ENCODE measurements at places on chromosomes 3 and 15.

GRCh38 chr3:160564949-160565441 is 376 bp downstream of the KPNA4 start:
- DNase-seq: peak; percentile 54

DNA sequence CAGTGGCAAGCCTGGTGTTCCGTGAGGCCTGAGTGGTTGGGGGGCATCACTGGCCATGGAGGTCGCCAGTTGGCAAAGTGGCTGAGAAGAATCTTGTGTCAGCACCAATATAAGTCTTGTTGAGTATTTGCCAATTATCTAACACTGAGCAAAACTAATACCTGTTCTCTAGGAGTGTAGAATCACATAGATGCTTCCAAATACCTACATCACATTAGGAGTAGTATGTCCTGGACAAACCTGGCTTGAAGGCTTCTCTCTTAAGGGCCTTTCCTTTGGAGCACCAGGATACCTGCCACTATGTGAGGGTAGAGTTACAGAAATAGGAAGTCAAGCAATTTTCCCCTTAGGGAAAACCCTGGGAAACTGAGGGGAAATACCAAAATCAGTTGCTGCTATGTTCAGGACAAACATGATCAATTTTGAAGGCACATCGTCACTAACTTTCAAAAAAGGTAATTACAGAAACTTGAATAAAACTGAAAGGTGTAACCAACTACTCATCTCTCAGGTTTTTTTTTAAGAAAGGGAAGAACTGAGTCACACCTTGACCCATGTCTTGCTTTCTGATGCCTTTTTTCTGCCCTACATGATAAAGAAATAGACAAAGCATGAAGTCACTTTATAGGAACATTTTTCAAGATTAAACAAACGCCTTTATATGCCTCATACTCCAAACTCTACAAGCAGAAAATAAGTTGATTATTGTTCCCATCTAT is 100.4 kb downstream of the IMPG2 start:
- no peak for DNase-seq

GRCh38 chr15:56887782-56888438 is 30.5 kb upstream of the TCF12 start:
- no peak for DNase-seq

DNA sequence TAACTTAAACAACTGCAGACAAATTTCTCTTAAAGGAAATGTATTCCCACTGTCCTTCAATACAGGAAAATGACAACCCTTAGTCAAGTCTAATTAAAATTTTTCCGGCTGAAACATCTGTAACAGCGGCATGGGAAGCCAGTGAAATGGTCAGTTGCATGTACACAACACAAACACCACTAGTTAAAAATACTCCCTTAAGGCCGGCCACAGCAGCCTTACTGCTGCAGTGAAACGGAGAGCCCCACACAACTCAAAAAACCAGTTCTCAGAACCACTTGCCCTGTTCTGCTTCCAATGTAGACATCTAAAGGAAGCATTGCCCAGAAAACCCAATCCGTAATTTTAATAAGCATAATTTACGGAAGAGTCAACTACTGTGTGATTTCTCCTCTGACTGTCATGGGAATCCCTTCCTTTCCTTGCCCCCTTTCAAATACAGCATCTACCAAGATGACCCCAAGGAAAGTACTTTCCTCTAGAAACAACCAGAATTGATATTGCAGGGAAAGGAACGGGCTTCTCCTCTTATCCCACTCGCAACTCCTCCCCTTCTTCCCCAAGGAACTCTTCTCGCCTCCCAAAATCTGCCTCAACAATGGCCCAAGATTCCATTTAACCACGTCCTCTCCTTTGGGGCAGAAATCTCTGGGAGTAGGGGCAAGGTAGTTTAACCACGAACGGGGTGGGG is 1.6 kb downstream of the FBN1 start:
- no peak for DNase-seq

GRCh38 chr3:23810343-23811184 is 4.8 kb downstream of the UBE2E1 start:
- DNase-seq: peak; percentile 46

All from activated T-cell treated with anti-CD3 and anti-CD28 coated beads for 48 hours (primary cell).